ENCODE measurements at places on chromosomes 3 and 15.

DNA sequence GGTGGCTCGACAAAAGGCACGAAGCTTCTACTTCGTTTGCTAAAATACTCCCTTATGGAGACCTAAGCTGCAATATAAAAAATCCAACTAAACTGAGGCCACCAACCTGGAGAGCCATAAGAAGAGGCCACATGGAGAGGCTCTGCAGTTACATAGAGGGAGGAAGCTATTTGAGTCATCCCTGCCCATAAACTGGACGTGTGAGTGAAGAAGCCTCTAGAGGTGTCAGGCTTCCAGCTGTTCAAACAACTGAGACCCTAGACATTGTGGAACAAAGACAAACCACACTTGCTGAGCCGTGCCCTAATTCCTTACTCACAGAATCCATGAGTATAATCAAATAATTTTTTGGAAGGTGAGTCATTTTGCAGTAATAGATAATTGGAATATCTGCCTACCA lies 50.2 kb upstream of the GMNC start:
- no peak for DNase-seq

GRCh38 chr3:30691944-30692343 lies 85.5 kb downstream of the TGFBR2 start:
- DNase-seq, result no peak

- DNase-seq, result no peak
Observed at GRCh38 chr3:65712140-65712539, 326.6 kb downstream of the MAGI1 start.

DNA sequence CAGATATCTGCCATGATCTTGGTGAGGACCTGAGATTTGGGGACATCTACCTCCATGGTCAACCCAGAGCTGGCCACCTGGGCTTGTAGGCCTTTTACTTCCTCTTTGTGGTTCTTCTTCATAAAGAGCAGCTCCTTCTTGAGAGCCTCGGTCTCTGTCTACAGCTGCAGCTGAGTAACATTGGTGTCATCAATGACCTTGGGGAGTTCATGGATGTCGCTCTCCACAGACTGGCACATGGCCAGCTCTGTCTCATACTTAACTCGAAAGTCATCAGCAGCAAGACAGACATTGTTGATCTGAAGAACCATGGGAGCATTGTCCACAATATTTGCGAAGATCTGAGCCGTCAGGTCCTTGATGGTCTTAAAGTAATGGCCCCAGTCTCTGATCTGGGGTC lies 15.7 kb upstream of the RASA2 start:
- no peak for DNase-seq

- DNase-seq, result no peak
Observed at GRCh38 chr3:194987571-194988494, 283.1 kb downstream of the XXYLT1 start.

DNA sequence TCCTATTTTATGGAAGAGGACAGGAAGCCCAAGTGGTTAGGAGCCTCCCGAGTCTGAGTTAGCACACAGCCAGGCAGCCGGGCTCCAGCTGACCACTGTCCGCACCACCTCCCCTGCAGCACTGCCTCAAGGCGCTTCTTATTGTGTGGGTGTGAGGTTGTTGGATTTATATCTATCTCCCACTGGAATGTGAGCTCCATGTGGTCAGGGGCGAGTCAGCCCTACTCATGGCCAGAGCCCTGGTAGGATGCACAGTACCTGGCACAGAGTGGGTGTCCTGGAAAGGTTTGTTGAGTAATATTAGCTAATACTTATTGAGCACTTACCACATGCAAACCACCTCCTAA lies 9.7 kb upstream of the FBLN2 start:
- DNase-seq, result no peak

Measured in activated naive CD4-positive, alpha-beta T cell (primary cell).